Foreskin melanocyte (primary cell): ENCODE measurements at places on chromosomes 11 and 22.

GRCh38 chr11:83222499-83222898, 29.0 kb downstream of the ANKRD42 start:
- no peak for DNase-seq

DNA sequence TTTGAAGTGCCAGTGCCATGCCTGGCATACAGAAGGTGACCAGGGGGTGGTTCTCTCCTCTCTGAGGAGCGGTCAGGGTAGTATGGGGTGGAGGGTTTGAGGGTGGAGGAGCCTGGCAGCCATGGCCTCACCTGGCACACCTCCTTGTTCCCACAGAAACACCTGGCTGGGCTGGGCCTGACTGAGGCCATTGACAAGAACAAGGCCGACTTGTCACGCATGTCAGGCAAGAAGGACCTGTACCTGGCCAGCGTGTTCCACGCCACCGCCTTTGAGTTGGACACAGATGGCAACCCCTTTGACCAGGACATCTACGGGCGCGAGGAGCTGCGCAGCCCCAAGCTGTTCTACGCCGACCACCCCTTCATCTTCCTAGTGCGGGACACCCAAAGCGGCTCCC, 9.6 kb downstream of the SERPINH1 start:
- no peak for DNase-seq

GRCh38 chr11:132284611-132285010, 914.2 kb downstream of the NTM start:
- no peak for DNase-seq

DNA sequence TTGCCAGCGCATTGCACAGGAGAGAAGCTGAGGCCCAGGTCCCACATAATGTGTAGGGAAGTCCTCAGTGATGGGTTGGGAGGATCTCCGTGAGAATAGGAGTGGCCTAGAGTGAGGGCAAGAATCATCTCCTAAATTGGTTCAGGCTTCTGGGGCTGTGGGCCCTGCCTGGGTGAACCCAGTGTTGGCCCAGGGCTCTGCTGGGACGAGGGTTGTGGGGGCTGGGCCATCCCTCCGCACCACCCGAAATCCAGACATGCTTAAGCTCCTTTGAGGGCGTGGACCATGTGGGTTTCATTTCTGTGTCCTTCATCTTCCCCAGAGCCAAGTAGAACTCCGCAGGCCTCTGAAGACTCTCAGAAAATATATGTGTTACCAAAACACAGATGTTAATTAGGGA, 3.7 kb downstream of the MICALL1 start:
- DNase-seq, result no peak

- peak; percentile 73 for DNase-seq
These were observed 144.6 kb upstream of the RASSF10 start for GRCh38 chr11:12864316-12865156.

DNA sequence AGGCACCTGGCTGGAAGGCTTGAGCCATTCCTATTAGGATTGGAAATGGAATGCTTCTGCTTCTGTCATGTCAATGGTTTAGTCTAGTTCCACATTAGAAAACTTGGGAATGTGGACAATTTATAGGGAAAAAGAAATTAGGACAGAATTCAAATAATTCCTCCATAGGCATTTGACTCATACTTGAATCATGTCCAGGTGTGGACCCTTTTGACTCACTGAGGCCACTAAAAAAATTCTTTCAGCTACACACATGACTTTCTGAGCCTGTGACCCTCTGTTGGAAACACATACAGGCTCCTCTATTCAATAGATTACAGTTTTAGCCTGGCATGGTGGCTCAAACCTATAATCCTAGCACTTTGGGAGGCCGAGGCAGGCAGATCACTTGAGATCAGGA, 100.5 kb downstream of the RASSF10 start:
- DNase-seq, result no peak

GRCh38 chr11:110912437-110912836, 200.2 kb upstream of the ARHGAP20 start:
- no peak for DNase-seq

DNA sequence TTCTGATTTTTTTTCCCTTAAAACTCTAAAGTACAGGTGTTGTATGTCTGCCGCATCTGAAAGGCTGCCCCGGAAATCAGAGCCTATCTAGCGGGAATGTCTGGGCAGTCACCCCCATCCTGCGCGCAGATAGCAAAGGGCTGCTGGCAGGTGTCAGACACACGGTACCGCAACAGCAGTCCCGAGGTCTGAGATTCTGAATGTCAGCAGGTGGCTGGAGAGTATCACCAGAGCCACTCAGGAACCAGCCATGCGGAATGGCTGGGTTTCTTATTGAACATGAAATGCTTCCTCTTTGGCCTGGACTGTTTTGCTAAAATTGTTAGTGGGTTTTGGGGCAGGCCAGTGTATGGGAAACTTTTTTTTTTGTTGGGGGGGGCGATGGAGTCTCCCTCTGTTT, 53.3 kb downstream of the CERK start:
- DNase-seq, result no peak

- DNase-seq, result no peak
These were observed 55.7 kb downstream of the SBF1 start for GRCh38 chr22:50419116-50419515.

DNA sequence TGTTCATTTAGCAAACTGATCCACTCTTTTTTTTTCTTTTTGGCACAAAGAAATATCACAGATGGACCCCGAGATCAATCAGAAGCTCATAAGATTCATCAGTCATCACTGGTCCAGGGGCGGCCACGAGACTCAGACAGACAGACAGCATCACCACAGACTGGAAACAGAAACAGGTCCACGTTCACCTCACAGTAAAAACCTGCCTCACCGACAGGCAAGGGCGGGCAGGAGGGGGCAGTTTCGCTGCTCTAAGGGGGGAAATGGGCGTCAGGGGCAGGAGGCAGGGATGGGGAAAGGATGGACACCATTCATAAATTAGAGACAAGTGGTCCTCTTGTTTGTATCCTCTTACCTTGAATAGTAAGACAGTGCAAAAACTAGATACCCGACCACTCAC, 16.5 kb downstream of the CHST1 start:
- no peak for DNase-seq

DNA sequence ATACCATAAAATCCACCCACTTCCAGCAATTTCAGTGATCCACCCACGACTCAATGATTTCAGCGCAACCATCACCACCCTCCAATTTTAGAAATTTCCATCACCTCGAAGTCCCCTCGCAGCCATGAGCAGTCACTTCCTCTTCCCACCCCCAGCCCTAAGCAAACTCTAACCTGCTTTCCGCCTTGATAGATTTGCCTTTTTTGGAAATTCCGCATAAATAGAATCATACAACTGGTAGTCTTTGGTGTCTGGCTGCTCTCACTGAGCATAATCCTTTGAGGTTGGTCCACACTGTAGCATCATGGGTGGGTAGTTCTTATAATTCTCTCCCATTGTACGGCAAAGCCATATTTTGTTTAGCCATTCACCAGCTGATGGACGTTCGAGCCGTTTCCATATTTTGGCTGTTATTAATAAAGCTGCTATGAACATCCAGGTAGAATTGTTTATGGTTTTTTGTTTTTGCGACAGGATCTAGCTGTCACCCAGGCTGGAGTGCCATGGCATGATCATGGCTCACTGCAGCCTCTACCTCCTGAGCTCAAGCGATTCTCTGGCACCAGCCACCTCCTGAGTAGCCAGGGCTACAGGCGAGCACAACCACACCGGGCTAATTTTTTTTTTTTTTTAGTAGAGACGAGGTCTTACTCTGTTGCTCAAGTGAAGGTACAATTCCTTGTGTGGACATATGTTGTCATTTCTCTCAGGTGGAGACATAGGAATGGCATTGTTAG, 16.0 kb downstream of the PIM3 start:
- DNase-seq, result no peak
